Activated T-helper 2 cell treated with anti-CD3 and anti-CD28 coated beads, Interferon-gamma antibody, Interleukin-2, Interleukin-4, amounts not matched to agents 10 μg/mL and 5 μg/mL and 100 μg/mL, durations not matched to agents 14 hours and 24 hours and 36 hours (primary cell): ENCODE measurements at places on chromosomes 7 and 10. TPM values are rescaled to one million over a fixed set of nuclear protein-coding genes. Genes with fewer than 3 reads are reported as not detected.

LBX1 gene
- not detected in 2 replicates for total RNA-seq

OPN1SW gene
- total RNA-seq: not detected in 2 replicates

DNA sequence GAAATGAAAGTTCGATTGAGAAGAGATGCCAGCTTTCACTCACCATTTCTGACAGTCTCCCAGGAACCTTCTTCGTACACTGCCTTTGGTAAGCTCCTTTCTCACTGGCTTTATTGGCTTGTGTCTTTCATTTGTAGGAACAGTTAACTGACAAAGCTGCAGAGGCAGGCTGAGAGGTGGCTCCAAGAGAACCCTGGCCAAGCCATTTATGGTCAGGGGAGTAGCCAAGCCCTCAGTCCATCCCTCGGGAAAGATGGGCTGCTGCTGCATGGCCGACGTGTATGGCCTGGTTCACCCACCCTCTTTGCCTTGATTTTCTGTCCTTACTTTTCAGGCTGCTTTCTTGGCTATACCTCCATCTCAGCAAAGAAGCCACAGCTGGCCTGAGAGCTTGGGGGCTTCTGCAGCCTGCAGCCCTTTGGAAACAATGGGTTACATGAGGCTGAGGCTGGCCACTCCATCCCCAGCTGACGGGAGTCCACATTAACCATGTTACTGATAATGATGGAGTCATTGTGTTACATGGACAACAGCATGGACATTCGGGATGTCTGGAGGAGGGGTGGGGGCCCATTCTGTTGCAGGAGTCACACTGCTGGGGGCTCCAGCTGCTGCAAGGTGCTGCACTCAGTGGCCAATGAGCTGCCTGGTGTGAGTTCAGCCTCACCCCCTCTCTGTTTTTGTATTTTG, at the start of gene OPALIN:
TSS of gene OPALIN (minus strand) at position 152 of the 690 bp plus-strand sequence. CDS start at position 46, 106 bp downstream.
- no peak for DNase-seq

GRCh38 chr7:134702366-134703240, 56.0 kb downstream of the BPGM start:
- no peak for DNase-seq

- DNase-seq: no peak
Observed at GRCh38 chr7:50310361-50310760, 5.8 kb downstream of the IKZF1 start.

PRKAR2B gene
- 0.14 and 0.37 TPM in 2 replicates for total RNA-seq

PRTFDC1 gene
- 0.11 and 0.25 TPM in 2 replicates for total RNA-seq

FXYD4 gene
- total RNA-seq: not detected in 2 replicates

HOXA5 gene
- total RNA-seq: not detected in 2 replicates

- DNase-seq: no peak
Observed at GRCh38 chr10:122445469-122445868, 9.0 kb upstream of the ARMS2 start.

DNA sequence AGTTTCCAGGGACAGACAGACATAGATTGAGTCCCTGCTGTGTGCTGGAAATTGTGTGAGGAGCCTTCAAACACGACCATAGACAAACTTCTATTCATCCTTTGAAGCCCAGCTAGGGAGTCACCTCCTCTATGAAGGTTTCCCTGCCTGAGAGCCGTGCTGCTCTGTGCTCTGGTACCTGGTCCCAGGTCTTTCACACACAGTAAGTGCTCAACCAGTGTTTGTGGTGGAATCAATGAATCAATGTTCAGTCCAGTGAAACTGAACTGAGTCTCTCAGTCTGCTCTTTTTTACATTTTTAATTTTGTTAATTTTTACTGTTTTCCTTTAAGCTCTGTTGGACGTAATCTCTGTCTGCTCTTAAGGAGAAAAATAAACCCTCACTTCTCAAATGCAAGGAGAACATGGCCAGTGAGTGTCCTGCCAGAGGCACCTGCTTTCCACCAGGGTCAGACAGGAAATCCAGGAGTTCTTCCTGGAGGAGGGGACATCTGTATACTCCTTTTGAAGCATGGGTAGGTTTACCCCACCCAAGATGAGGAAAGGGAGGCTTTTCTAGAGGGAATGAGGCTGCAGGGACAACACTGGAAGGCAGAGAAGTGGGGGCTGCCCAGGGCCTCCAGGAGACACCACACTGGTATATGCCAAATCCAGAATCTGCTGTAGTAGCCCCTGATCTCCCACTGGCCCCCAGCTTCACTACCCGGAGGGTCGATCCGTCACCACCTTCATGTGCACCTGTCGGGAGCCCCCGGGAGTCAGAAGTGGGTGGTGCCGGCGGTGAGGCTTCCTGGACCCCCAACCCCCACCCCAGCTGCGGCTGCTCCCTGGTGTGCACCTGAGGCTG, 56.3 kb downstream of the MICALL2 start:
- DNase-seq: no peak

- DNase-seq: no peak
Observed at GRCh38 chr10:1130226-1130625, 74.0 kb downstream of the WDR37 start.

- no peak for DNase-seq
Observed at GRCh38 chr7:44195889-44196288, 4.9 kb upstream of the YKT6 start.

SPDYE9 gene
- not detected in 2 replicates for total RNA-seq

GRCh38 chr7:159027789-159028507, 116.7 kb downstream of the VIPR2 start:
- DNase-seq: no peak

DNA sequence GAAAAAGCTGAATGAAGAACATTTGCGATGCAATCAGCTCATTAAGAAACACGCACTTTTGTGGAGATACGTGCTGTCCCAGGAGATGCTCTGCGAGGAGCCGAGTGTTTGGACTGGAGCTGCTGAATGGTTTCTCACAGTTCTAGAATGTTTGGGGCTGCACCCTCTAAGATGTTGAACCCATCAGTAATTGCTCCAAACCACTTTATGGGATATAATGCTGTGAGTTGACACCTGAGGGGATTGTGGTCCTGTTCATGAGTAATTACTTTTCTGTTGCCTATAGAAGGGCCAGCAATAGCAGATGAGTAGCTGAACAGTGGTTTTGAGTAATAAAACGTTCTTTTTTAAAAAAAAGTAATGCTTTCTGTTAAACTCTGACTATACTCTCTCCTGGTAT, 63.1 kb downstream of the IKZF1 start:
- no peak for DNase-seq

DNA sequence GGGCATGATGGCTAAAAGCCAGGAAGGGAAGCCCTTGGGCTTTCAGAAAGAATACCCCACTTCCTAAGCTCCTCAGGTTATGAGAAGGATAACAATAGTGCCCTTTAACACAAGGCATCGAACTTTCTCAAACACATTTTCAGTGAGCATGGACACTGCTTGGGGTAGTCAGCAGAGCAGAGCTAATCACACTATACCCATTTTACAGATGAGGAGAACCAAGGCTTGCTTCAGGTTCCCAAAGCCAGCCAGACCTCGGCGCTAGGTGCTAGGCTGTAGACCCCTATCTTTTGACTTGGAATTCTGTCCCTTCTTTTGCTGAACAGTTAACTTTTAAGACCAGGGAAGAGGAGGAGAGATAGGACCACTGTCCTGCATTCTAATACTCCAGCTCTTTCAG, 1.8 kb downstream of the NEURL1 start:
- no peak for DNase-seq

- peak; percentile 57 for DNase-seq
Observed at GRCh38 chr7:150322833-150323681, at the start of the genes ACTR3C and LRRC61. TSS of gene ACTR3C (minus strand) at chr7:150323545. CDS start at chr7:150295296, 28,249 bp downstream. TSS of gene LRRC61 (plus strand) at chr7:150323355. CDS start at chr7:150336862, 13,507 bp downstream.

GRCh38 chr10:3568392-3568791, 216.6 kb downstream of the KLF6 start:
- DNase-seq: no peak

DNA sequence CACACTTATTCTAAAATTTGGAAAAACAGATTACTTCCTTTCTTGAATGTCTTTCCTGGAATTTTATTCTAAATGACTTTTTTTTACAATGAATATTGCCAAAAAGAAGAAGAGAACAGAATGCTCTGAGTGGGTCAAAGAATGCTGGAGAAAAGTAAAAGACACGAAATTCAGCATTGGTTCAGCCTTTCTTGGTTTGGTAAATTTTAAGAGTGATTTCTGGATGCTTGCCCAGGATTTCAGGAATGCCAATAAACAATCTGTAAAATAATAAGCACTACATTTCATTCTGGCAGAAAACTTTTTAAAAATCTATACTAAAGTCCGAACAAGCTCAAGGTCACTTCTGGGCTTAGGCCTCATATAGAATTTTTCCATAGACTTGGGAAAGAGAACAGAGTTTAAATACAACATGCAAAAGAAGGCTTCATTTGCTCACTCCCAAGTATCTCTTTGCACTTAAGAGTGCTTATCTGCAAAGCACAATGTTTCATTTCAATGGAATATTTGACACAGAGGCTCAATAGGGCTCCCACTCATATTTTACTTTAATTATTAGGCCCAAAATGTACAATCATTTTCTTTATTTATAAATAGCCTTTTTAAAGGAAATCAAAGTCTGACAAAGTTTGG, 359.5 kb upstream of the ANKRD30A start:
- DNase-seq: no peak

DNA sequence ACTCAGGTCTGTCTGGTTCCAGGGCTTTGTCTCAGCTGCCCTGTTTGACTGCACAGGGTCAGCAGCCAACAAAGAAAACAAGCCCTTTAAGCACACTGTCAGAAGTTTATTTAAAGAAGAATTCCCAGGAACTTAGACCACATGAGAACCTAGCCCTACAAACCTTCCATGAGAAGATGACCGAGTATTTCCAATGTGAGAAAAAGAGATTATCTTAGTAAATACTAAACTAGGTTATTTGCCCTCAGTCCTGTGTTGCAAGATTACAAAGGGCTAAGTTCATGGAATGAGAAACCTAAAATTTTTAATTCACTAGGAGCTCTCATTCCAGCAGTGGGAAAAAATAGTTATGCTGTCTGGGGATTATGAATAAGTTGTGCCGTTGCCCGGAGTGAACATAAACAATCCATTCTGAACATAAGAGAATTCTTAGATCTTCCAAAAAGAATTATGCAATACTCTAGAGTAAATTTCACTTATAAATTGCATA, 46.7 kb downstream of the NOC3L start:
- no peak for DNase-seq

- no peak for DNase-seq
Observed at GRCh38 chr10:69979174-69979573, 73.5 kb upstream of the MACROH2A2 start.

MALRD1 gene
- not detected in 2 replicates for total RNA-seq

DNA sequence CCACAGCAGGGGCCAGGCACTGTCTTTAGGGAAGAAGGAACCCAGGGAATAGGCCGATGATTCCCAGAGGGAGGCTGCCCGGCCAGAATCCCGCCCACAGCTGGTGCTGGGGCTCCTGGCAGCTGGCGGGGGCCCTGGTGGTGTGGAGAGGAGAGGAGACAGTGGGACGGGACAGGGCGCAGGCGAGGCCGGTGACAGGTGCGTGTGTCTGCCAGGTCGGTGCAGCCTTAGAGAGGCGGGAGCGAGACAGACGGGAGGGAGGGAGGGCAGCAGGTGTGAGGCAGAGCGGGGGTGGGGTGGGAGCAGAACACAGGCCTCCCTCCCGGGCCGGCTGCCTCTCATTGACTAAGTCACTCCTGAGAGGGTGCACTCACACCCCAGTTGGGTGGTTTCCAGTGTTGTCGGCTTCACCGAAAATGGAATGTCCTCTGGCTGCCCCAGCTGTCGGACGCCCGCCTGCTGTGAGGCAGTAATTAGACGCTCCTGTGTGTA, 55.2 kb downstream of the ELFN1 start:
- DNase-seq: no peak

DNA sequence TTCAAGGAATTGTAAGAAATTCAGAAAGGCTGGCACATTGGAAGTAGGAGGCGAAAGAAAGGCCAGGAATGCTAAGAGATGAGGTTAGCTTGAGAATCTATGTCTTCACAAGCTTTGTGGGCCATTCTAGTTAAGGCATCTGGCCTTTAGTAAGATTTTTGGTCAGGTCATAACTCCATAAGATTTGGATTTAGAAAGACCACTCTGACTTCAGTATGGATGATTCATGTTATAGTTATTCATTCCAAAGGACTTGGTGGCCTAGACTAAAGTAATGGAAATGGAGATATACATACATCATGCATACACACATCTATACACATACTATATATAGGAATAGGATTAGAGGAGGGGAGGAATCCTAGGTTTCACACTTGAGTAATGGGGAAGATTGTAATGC, 77.5 kb downstream of the SEPTIN7 start:
- no peak for DNase-seq

GRCh38 chr10:51106311-51106945, 32.1 kb downstream of the PRKG1 start:
- DNase-seq: no peak

- DNase-seq: no peak
Observed at GRCh38 chr7:38831259-38831996, 77.6 kb downstream of the VPS41 start.

DNA sequence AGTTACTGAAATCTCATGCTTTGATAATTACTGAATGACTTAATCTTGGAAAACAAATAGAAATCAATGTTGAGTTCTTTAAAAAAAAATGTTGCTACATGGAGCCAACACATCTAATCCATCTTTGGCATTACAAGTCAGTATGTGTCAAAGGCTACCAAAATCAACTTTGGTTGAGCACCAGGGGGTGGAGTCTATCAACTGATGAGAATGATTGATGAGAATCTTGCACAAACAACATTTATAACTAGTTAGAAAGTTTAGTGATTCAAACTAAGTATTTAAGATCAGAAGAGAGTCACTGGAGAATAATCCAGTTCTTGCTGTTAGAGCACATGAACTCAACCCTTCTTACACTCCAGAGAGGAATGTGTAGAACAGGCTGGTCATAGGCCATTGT, 70.5 kb upstream of the LRRC17 start:
- DNase-seq: no peak

LRMDA gene
- not detected in 2 replicates for total RNA-seq

SFTPA2 gene
- not detected in 2 replicates for total RNA-seq

DNA sequence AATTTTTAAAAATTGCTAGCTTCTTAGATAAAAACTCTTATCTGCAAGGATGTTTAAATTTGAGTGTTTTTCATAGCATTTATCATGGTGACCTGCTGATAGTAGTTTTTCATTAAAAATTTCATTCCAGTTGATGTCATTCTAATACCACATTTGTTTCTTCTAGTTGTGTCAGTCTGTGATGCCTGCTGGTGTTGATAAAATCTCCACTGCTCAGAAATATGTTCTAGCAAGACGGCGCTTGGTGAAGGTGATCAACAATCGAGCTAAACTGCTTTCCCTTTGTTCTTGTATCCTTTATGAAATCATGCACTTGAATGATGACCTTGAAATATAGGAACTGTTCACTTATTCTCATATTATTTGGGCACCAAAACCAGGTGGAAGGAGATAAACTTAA, 17.6 kb upstream of the STMP1 start:
- DNase-seq: no peak

- no peak for DNase-seq
Observed at GRCh38 chr7:44445986-44446671, 44.3 kb downstream of the NUDCD3 start.

PIP gene
- total RNA-seq: not detected in 2 replicates

- no peak for DNase-seq
Observed at GRCh38 chr10:77653210-77653609, 15.6 kb upstream of the KCNMA1 start.

DNA sequence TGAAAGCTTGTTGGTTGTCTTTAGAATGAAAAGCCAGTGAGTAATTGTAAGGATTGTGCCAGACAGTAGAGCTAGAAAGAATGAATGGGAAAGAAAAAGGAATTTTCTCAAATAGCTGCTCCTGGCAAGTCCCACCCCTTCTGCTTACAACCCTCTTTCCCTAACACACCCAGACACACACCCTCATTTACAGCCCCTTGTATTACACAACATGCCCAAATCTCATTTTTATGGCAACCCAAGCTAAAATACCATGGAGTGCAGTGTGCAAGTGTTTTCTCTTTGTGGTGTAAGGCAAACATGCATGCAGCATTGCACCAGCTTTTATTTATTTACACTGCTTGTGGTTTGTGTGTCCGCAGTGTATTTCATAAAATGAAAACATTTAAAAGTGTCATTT, 1.5 kb downstream of the PRKAR2B start:
- no peak for DNase-seq
